ENCODE measurements at places on chromosomes 3 and 15.

GRCh38 chr3:149599236-149599635 lies 58.6 kb downstream of the WWTR1 start:
- no peak for DNase-seq

DNA sequence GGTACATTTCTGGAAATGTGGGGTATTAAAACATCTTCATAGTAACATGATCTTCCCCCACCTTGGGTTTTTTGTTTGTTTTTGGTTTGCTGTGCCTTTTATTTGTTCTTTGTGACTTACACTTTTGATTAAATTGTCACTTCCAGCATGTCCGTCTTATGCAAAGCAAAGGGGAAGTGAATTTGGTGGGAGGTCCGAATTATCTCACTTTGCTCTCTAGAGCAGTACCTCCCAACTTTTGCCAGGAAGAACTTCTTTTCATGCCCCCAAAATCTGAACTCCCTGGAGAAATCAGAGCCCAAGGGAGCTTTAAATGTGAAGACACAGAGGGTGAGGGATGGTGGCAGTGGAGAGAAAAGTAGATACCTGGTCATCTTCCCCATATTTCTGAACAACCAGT lies 173.1 kb downstream of the IL5RA start:
- DNase-seq, result no peak

DNA sequence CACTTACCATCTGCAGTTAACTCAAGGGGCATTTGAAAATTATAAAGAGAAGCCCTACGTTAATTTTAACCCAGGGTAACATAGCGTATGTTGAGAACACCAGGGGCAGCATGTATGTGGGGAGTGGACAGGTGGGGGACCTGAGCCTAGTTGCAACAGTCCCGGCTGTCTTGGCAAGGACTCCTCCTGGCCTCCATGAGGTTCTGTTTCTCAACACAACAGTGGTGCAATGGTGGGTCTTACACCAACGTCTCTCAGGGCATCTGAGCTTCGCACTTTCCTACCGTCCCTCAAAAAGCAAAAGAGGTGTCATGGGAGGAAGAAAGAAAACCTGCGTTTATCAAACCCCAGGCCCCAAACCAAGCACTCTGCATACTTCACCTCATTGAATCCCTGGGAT lies 50.6 kb downstream of the MGLL start:
- no peak for DNase-seq

GRCh38 chr3:57184526-57184925 lies 15.3 kb downstream of the HESX1 start:
- peak; percentile 13 for DNase-seq

- DNase-seq, result no peak
These were observed 568 bp downstream of the SENP2 start for GRCh38 chr3:185586686-185587039.

DNA sequence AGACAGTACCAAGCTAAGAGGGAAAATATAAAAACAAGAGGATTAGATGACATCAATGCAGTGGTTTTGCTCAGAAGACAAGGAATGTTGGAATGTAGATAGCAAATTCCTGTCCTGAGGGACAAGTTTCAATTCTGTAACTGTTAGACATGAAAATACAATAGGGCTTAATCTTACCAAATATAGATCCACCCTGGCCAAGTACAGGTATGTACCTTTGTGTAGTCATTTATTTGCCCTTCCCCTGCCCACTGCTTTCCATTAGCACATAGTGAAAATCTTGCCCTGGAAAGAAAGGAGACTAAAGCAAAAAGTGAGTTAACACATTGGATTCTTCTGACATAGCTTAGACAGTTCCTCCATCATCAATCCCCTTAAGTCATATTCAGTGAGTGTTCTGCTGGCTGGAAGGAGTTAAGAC lies 389.0 kb upstream of the THBS1 start:
- DNase-seq, result no peak

DNA sequence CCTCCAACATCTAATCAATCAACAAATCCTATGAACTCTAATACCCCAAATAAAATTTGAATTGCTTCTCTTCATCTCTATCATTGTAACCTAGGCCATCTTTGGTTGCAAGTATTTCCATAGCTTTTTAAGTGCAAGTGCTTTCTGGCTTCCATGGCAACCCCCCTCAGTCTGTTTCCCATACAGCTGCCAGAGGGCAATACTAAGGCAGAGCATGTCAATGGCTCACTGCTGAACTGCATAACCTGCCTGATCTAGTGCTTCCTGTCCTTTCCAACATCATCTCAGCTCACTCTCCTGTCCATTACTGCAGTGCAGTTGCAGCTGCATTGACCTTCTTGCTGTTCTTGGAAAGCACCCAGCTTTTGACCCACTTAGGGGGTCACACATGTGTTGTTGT lies 198.4 kb downstream of the WNT5A start:
- DNase-seq, result no peak

- no peak for DNase-seq
These were observed 57.4 kb upstream of the DIPK2A start for GRCh38 chr3:143914257-143914656.

GRCh38 chr3:129549006-129549800 lies 6.2 kb downstream of the H1-8 start:
- peak; percentile 60 for DNase-seq

DNA sequence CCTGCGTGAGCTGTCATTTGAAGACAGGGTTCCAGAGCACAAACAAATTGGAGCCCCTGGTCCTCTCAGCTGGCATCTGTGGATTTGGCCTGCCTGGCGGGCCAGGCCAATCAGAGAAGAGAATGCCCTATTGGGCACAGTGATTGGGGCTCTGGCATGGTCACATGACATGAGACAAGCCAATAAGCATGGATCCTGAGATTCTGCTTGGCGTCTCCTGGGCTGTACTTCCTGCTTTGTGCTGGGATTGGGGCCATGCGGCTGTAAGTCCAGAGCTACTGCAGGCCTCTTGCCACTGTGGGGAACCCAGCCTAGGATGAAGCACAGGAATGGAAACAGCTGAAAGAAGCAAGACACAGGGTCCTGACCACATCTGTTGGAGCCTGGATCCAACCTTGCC lies 121.4 kb downstream of the FBLN2 start:
- DNase-seq, result no peak

GRCh38 chr3:196662033-196662432 lies 22.5 kb downstream of the NRROS start:
- no peak for DNase-seq

DNA sequence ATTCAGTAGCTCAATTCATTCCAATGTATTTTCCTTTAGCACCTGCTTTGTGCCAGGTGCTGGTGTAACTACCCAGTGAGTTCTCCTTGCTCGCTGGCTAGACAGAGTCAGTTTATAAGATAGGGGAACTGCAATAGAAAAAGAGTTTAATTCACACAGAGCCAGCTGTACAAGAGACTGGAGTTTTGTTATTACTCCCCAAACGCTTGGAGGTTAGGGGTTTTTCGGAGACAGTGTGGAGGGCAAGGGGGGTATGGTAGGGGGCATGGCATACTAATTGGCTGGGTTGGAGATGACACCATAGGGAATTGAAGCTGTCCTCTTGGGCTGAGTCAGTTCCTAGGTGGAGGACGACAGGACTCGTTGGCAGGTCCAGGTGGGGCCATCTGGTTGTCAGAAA lies 5.4 kb upstream of the CFAP91 start:
- DNase-seq, result no peak

GRCh38 chr15:74129586-74130154 lies 716 bp upstream of the ISLR2 start:
- no peak for DNase-seq

DNA sequence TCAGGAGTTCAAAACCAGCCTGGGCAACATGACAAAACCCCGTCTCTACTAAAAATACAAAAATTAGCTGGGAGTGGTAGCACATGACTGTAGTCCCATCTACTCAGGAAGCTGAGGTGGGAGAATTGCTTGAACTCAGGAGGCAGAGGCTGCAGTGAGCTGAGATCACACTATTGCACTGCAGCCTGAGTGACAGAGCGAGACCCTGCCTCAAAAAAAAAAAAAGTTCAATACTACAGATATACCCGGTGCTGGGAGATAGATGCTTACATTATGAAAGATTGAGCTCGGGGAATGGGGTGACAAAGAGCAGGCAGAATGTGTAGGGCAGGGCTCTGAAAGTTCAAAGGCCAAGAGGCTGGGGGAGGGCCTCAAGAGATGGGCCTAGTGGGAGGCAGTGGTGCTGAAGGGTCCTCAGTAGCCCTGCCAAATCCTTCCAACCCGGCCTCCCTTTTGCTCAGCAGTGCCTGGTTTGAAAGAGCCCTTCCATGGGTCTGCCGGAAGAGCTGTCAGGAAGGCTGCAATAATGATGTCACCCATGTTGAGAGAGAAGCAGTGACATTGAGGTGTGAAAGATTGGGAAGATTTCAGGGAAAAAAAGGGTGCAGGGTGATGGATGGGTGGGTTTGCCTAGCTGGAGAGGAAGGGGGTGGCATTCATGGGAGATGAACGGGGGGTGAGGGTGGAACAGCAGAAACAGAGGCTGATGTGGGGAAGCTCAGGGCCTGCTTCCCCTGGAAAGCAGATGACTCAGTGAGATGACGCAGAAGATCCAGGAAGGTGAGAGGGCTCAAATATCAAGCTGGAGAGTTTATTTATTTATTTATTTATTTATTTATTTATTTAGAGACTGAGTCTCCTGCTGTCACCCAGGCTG lies 20.0 kb upstream of the IREB2 start:
- no peak for DNase-seq

DNA sequence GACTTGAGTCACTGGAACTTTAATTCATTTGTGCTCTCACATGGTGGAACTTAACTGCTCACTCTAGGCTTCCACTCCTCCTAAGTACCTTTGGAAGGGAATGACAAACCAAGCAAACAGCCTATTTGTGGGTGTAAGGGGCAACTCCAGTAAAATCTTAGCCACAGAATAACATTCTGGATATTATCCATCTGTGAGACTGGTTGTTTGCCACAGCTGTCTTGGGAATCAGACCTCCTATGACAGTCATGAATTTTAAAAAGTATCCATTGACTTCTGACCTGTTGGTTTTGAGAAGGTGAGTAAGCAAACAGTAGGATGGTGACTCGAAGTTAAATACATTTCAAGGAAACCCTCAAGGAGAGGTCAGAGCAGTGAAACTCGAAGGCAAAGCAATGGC lies 147.3 kb upstream of the CDIN1 start:
- DNase-seq, result no peak

DNA sequence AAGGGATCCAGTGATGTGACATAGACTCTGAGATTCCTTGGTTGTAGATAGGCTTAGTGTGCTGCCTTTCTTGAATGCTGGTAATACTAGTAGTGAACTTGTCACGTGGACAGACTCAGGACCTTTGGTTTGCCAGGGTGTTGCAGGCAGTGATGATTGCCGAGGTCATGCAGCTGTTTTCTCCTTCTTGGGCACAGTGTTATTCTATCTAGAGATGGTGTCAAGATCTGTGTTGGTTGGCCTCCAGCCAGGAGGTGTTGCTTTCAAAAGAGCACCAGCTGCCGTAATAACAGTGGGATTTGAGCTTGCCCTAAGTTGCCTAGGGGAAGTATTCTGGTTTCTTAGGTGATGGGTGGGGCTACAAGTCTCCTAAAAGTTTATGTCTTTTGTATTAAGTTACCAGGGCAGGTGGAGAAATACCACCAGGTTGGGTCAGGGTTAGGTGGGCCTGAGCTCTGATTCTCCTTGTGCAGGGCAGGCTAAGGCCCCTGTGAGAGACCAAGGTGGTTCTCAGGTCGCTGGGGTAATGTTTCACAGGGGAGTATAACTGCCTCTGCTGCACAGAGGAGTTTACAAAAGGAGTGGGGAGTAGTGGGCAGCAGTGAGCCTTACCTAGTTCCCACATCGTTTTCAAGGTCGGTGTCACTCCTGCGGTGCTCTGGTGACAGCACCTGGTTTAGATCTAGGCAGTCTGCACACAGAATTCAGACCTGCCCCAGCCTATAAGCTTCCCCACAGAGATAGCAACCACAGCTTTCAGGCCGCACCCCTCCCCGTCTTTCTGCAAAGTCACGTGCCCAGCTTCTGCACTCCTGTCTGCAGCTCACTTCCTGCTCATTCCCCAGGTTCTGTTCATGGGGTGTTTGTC lies 350.3 kb downstream of the DOCK3 start:
- no peak for DNase-seq

DNA sequence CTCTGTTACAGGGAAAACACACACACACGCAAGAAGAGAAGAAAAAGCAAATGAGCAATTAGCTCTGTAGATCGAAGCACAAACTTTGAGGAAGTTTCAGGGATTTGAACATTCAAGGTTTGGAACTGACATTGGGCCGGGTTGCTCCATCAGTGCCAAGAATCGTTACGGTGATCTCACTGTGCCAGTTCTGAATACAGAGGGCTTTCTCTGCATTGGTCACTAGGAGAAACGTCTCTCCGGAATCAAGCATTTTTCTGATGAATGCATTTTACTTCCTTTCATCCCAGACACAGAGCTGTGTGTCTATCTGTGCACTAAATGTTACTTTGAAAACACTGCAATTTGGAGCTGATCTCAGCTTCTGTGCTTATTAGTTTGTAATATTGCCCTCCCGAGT lies 11.2 kb downstream of the HRH1 start:
- DNase-seq, result no peak

DNA sequence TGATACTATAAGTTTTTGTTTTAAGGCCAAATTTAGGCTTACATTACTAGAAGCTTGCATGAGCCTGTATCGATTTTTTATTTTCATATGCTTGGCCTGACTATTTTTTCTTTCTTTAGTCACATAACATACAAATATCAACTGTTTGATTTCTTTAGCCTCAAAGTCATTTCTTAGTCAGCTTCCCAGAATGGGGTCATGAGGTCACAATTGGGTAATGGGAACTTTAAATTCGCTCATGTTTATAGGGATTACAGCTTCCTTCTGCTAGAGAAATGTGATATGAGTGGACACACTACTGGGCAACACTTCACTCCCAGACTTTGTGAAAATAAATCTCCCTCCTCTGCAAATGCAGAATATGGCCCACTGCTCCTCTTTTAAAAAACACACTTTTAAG lies 9.1 kb upstream of the TIPARP start:
- DNase-seq, result no peak

DNA sequence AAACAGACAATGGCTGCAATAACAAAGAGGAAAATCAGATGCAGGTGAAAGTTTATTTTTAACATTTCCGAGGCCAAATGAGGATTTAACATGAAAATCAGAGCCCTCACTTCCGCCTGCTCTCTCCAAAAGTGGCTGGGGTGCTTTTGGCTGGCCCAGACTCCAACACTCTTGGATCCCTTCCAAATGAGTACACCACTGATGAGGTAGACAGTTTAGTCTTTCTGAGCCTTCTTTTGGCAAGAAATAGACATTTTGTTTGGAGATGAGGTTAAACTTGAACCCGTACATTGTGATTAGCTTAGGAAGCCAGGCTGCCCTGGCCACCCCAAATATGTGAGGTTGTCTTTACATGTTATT lies 51.0 kb upstream of the TRA2B start:
- DNase-seq, result no peak

GRCh38 chr3:120634539-120634938 lies 38.4 kb downstream of the NDUFB4 start:
- no peak for DNase-seq

GRCh38 chr3:4413467-4413866 lies 53.6 kb downstream of the SUMF1 start:
- no peak for DNase-seq

- DNase-seq, result no peak
These were observed 24.0 kb downstream of the PLXNA1 start for GRCh38 chr3:127006781-127007436.

GRCh38 chr15:27278761-27279160 lies 307.8 kb downstream of the GABRG3 start:
- DNase-seq, result peak; percentile 35

- no peak for DNase-seq
These were observed 985.9 kb downstream of the DIPK2A start for GRCh38 chr3:144957398-144958101.

- DNase-seq, result no peak
These were observed 124.9 kb downstream of the MITF start for GRCh38 chr3:69864141-69864540.

Data from left lung (tissue), 14 donors.